ENCODE measurements at places on chromosomes 6 and 20.

GRCh38 chr20:60203451-60203850 is 245.2 kb downstream of the CDH26 start:
- DNase-seq, result no peak

DNA sequence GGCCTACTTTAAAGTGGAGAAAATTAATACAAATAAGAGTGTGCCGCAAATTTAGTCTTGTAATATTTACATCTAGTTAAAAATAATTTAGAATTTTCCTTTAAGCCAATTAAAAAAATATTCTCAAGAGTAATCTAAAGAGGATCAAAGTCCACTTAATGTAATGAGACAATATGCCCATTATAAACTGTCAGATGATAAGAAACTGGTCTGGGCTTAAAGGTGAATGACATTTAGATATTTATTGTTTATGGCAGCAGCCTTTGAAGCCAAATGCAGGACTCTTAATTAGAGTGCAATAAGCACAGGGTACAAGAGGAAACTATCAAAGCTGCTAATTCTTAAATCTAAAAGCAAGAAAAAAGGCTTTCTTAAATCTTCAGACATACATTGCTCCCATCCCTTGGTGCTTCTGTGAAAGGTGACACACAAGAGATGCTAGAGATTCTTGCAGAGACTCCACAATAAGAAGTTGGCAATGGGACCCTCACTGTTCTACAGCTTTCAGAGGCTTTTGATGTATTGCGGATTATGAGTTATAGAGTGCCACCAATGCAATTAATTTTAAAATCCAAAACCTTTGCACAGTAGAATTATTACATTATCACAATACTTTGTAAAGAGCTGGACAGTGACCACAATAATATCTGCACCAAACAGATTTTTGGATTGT is 116.1 kb downstream of the MAN1A1 start:
- no peak for DNase-seq

DNA sequence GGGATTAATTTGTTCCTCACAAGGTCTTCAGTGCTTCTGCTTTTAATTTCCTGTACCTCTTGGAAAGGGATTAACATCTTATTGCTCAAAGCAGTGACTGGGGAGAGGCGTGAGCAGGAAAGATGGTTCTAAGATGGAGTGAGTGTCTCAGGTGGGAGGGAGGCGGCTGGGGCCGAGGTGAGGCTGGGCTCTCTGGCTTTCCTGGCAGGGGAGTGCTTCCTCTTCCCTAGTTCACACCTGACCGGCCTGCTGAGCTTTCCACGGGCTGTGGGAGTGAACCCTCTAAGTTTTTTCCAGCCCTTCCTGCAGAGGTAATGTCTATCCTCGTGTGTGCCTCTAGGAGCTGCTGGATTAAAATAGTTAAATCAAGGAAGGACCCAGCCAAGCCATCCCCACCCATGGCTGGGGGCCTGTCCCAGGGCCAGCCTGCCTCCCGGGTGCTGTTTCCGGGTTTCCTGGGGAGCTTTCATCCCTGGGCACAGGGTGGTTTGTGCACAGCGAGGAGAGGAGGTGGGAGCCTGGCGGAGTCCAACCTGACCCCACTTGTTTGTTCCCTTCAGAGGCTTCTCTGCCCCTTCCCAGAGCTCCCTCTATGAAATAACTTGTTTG is 179.1 kb downstream of the TFAP2C start:
- no peak for DNase-seq

DNA sequence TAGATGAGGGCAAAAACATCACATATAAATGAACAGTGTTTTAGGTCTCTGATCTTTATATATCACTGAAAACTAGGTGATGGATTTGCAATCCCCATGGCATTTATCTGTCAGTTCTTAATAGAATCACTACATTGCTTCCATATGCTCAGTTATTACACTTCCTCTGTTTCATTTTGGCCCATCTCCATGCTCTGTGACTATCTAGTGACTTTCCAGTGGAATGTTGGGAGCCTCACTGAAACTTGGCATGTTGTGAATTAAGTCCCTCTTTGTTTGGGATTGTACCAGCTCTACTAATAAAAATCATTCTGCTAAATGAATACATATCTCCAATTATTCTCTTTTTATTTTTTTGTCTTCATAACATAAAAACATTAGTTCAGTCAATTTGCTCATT is 226.1 kb upstream of the CEP162 start:
- DNase-seq, result no peak

GRCh38 chr20:49768204-49769047 is 44.2 kb upstream of the SLC9A8 start:
- no peak for DNase-seq

DNA sequence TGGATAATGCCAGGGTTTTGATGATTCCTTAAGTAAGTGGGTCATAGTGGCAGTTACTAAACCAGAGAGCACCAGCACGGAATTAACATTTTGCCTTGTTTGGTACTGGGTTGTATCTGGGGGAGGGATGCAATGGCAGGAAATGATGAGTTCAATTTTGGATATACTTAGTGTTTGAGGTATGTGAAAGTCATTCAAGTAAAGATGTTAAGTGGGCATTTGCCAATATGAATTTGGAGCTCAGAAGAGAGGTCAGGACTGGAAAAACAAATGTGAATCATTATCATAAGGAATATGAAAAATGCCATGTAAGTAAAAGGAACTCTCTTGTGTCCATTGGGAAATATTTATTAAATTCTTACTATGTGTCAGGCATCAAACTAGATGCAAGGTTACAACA is 6.2 kb downstream of the PXT1 start:
- DNase-seq, result no peak

GRCh38 chr6:152117156-152118133 is 310.0 kb downstream of the ESR1 start:
- no peak for DNase-seq

GRCh38 chr20:48467622-48468021 is 360.2 kb downstream of the PREX1 start:
- no peak for DNase-seq

DNA sequence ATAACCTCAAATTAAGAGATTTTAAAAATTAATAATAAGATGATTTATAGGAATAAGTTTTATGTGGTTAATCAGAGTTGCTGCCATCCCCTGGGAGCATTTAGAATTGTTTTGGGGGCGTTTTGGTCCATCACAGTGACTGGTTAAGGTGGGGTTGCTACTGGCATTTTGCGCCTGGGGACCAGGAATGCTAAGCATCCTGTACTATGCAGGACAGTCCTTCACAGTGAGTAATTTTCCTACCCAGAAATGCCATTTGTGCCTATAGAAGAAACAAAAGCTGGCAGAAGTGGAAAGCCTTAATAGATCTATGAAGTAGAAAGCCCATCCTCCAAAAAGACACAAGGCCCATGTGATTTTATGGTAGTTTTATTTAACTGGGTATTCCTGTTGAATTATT is 118.0 kb downstream of the ANKS1A start:
- DNase-seq, result no peak

GRCh38 chr6:96675597-96675996 is 112.7 kb downstream of the FHL5 start:
- no peak for DNase-seq

DNA sequence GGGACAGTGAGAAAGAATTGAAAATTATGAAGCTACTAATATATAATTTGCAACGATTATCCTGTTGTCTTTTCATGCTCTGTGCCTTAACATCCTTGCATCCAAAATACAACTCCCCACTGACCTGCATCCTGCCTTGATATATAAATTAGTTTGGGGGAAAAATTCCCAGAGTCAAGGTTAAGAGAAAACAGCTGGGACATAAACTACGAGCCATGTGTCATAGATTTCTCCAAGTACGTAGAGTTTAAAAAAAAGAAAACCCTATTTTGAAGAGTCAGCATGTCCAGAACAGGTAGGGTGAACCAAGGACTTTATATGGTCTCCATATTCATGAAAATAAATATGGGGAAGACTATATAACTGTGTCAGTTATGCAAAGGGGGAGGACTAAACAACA is 123.8 kb upstream of the MARCKS start:
- no peak for DNase-seq

GRCh38 chr6:34412643-34413214 is 13.1 kb downstream of the RPS10 start:
- DNase-seq, result no peak

DNA sequence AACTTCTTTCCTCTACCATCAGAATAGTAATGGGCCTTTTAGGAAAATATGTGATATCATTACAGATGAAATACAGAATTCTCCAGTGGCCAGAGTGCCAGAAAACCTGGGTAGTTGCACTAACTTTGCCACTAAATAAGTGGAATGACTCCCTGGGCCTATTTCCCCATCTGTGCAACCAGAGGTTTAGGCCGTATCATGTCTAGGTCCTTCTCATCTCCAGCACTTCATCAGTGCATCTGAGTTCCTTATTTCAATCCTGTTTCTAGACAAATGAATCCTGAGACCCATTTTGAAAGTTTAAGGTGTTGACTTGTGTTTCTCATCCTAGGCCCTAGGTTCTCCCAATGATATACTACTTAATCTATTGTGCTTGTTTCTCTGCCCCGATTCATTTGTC is 236.2 kb downstream of the CD83 start:
- no peak for DNase-seq

GRCh38 chr6:21922086-21922485 is 328.5 kb downstream of the SOX4 start:
- DNase-seq, result no peak

GRCh38 chr6:169248521-169248971 is 5.1 kb downstream of the THBS2 start:
- DNase-seq, result no peak
